Central memory CD4-positive, alpha-beta T cell (primary cell): ENCODE measurements at places on chromosomes 5 and 9.

DNA sequence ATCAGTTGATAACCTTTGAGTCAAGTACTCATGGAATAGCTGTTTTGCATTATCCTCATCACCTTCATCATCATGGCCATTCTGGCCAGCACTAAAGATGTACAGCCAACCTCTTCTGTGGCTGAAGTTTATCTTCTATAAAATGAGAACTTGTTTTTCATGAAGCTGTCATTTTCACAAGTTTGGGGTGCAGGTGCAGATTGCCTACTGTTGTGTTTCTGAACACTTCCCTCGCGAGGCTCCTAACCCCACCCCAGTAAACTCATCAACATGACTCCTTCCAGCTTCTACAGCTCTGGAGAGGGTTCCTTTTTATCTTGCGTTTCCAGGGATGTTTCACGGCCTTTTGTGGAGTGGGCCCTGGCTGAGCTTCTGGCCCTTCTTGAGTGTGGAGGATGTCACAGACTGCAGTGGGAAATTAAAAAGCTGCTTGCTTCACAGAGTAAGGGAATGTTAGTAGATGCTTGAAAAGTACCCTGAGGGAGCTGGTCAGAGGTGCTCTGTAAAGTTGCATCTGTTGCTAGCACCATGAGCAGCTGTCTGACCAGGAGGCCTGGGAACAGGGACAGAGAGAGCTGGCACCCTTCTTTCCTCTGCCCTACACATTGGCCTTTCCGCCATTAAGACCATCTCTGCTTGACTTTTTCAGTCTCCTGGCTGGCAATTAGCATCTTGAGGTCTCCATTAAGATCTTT lies 24.9 kb downstream of the SYK start:
- no peak for DNase-seq

DNA sequence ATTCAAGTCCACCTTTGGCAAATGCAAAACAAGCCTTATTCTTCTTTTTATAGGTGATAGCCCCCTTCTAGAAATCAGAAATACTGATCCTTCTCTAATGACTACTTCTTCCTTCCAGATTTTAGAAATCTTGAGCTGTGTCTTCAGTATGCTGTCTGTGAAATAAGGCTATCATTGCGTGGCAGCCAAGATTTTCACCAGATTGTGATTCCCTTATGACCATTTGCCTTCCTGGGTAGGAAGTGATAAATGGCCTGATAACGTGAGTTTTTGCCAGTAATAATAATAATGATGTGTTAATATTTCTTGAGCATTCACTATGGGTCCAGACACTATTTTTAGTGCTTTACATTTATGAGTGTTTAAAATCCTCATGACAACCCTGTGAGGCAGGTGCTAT lies 80.9 kb downstream of the PIP5K1B start:
- no peak for DNase-seq

DNA sequence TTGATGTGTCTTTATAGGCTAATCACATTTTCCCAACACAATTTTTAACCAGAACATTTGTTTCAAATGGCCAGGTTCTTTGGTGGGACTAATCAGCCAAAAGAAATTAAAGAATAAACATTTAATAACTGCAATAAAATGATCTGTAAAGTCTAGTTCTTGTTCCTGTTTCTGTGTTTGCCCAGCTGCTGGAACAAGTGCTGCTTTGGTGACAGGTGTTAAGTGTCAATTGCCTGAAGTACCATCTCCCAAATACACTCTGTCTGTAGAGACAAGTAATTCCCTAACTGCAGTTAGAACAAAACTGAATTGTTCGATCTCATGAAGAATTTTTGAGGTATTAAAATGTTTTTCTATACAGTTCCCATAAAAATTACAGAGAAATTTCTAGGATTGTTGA lies 402.3 kb upstream of the CHD1 start:
- DNase-seq: no peak

DNA sequence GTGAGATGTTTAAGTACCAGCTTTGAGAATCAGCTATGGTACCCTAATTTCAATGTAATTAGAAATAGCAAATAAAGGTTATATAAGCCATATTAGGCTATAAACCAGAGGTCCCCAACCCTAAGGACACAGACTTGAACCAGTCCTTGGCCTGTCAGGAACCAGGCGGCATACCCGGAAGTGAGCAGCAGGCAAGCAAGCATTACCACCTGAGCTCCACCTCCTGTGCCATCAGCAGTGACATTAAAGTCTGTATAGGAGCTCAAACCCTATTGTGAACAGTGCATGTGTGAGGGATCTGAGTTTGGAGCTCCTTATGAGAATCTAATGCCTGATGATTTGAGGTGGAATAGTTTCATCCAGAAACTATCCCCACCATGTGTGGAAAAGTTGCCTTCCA lies 1009.5 kb downstream of the PTPRD start:
- DNase-seq: no peak

DNA sequence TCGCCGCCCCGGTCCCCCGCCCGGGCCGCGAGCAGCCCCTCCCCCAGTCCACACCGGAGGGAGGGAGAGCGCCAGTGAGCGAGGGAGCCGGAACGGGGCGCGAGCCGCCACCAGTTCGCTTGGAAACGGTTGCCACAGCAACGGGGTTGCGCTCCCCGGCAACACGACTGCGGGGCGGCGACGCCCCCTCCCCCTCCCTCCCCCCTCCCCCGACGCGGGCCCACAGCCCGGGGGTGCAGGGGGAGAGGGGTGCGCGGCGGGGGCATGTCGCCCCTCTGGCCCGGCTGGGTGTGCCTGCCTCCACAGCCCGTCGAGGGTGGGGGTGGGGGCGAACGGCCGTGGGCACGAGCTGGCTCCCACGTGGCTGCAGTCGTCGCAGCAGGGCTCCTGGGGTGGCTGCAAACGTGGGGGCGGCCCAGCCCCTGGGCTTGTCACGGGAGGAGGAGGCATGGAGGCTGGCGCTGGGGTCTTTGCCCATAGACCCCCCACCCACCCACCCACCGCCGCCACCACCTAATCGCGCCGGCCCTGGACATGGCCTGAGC lies 524 bp downstream of the PRR7 start:
- DNase-seq: peak; percentile 81

GRCh38 chr5:106730912-106731311 lies 939.8 kb downstream of the EFNA5 start:
- no peak for DNase-seq

DNA sequence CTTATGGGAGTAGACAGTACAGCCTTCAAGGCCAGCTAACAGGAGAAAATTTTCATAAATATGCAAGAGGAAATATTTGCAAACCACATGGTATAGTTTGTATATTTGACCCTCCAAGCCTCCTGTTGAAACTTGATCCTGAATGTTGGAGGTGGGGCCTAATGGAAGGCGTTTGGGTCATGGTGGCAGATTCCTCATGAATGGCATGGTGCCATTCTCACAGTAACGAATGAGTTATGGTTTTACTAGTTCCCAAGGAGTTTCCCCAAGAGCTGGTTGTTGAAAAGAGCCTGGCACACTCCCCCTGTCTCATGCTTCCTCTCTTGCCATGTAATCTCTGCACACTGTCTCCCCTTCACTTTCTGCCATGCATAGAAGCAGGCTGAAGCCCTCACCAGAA lies 3.3 kb upstream of the PAIP1 start:
- DNase-seq: no peak

GRCh38 chr5:168334695-168335094 lies 43.2 kb downstream of the WWC1 start:
- DNase-seq: no peak

DNA sequence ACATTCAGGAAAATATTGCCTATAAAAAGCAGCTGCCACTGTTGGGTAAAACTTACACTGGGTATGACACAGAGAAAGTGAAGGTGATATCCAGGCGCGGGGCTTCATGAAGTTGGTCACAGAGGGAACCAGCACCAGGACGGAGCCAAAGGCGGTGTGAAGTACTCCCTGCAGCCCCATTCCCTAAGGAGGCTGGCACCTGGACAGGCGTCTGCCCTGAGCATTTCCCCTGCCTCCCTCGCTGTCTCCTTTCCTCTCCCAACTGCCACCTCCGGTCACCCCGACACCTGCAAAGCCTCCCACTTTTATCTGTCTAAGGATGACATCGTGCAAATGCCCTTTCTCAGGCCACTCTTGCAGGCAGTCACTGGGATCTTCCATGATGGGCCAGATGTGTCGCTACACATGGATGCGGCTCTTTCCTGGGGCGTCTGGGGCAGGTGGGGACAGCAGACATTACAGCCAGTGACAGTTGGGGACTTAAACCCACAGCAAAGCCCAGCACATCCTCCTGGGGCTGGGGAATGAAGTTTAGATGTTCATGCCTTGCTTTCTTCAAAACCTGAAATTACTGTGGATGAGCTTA lies 367.7 kb upstream of the IRX4 start:
- DNase-seq: no peak

GRCh38 chr9:127569886-127570401 lies 42.1 kb upstream of the STXBP1 start:
- DNase-seq: peak; percentile 40
